ENCODE measurements at places on chromosomes 1 and 21.

GRCh38 chr1:204927673-204928641 lies 57.3 kb downstream of the NFASC start:
- DNase-seq: no peak

- DNase-seq: no peak
Measured at GRCh38 chr21:33212159-33212851, 17.4 kb upstream of the IFNAR2 start.

DNA sequence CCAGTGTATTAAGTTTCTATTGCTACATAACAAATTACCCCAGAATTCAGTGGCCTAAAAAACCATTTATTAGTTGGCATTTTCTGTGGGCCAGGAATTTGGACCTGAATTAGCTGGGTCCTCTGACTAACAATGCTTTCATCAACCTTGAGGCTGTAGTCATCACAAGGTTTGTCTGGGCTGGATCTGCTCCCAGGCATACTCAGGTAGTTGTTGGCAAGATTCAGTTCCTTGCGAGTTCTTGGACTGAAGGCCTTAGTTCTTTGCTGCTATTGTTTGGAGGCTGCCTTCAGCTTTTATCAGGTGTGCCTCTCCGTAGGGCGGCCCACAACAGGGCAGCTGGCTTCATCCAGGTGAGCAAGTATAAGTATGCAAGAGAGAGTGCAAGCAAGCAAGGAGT lies 31.4 kb upstream of the DEPDC1 start:
- DNase-seq: no peak

- DNase-seq: no peak
Measured at GRCh38 chr1:71001624-71002023, 46.0 kb downstream of the PTGER3 start.

DNA sequence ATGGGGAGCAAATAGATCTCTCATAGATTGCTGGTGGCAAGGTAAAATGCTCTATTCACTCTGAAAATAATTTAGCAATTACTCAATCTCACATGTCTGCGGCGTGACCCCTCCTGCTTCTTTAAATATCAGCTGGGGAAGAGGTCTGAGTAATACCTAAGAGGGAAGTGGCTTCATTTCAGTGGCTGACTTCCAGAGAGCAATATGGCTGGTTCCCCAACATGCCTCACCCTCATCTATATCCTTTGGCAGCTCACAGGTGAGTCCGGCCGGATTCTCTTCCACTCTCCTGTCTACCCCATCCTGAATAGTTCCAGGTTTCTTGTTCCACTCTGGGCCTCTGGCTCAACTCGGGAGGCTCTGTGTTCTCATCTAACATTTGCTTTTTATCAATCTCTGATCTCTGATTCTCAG lies at the start of gene SLAMF7:
SLAMF7 (plus strand) TSS at position 150 of the 414 bp plus-strand sequence; CDS start at position 205, 55 bp downstream.
- DNase-seq: peak; percentile 61

DNA sequence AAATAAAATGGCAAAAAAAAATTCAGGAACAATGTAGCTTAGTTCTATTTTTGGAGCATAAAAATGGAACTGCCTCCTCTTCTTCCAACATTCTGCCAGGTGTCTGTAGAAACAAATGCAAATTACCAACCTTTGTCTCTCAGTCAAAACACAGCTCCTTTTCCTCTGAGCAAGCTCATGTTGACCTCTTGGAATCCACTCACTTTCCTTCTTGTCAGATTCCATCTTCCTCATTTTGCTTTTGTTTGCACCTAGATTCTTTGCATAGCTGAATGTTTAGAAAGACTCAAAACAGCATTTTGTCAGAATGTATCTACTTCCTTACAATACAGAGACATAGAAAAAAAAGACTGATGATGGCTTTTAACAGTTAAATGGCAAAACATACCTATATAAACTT lies 178.2 kb downstream of the ADGRL2 start:
- DNase-seq: no peak

DNA sequence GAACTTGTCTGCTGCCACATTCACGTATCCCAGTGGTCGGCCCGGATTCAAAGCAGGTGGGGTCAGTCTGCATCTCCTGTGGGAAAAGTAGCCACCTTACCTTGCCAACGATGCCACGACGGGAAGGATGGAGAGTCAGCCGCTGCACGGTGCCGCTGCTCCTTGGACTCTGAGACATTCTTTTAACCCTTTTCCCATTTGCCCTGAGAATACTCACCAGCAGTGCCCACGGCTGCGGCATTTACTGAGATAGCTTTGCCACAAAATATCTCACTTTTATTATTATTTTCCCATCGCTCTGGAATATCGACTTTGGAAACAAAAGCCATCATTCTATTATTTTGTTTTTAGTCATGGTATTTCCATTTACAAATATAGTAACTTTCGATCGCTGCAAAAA lies 15.3 kb upstream of the TTC34 start:
- no peak for DNase-seq

- DNase-seq: no peak
Measured at GRCh38 chr1:215557992-215558626, 9.0 kb upstream of the KCTD3 start.

GRCh38 chr1:7932524-7933138 lies 8.0 kb downstream of the TNFRSF9 start:
- no peak for DNase-seq

DNA sequence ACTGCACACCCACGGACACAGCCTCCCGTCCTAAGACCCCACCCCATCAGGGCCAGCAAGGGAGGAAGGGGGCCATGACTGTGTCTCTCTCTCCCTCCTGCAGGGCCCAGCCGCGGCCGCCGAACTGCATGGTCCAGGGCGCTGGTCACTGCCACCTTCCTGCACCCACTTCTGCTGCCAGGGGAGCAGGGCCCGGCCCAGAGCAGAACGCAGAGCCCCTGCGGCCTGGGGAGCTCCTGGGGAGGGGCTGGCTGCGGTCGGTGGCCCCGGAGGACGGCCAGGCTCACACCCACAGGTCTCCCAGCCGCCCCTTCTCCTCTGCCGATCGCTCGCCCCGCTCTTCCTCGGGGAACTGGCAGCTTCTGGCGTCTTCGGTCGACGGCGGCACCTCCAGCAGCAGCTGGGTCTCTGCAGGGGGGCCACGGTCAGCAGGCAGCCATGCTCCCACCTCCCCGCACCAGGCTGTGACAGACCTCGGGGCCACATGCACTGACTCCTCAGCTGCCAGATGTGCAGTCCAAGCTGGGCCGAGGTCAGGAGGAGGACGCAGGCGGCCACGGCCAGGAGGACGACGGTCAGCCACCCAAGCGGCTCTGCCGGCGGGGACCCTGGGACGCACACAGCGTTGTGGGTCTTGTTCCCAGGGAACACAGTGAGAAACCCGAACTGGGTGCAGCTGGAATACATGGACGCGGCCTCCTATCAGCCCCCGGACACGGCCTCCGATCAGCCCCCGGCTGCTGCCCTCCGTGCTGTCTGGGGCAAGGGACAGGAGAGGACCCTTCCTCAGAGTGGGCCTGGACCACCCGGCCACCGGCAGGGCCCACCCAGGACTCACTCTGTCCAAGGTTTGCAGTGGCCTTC lies 2.6 kb downstream of the TNFRSF18 start:
- no peak for DNase-seq

GRCh38 chr1:26110731-26111529 lies 694 bp upstream of the PDIK1L start:
- DNase-seq: peak; percentile 45

- no peak for DNase-seq
Measured at GRCh38 chr1:7401814-7402547, 369.1 kb upstream of the VAMP3 start.

- DNase-seq: no peak
Measured at GRCh38 chr1:84019217-84019616, 20.3 kb upstream of the TTLL7 start.

- DNase-seq: no peak
Measured at GRCh38 chr1:228987736-228988506, 252.6 kb downstream of the RHOU start.

- no peak for DNase-seq
Measured at GRCh38 chr1:62364721-62365120, 45.5 kb upstream of the KANK4 start.

DNA sequence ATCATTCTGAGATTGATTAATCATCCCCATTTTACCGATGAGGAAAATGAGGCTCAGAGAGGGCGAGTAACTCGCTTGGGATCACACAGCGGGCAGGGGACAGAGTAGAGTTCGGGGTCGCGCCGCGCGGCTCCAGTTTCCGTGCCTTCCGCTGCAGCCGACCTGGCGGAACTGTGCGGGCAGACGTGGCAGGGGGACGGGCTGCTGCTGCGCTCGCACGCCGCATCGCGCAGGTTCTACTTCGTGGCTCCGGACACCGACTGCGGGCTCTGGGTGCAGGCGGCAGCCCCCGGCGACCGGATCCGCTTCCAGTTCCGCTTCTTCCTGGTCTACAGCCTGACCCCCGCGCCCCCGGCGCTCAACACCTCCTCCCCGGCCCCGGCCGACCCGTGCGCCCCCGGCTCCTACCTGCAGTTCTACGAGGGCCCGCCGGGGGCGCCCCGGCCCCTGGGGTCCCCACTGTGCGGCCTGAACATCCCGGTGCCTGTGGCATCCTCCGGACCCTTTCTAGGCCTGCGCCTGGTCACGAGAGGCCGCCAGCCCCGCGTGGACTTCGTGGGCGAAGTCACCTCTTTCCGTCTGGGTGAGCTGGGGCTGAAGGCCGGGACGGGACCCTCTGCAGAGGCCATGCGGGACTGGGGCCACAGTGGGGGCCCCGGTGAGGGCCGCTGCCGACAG lies 2.3 kb downstream of the LDLRAD2 start:
- DNase-seq: peak; percentile 36
